T-helper 17 cell (primary cell): ENCODE measurements at places on chromosomes 11 and 22.

DNA sequence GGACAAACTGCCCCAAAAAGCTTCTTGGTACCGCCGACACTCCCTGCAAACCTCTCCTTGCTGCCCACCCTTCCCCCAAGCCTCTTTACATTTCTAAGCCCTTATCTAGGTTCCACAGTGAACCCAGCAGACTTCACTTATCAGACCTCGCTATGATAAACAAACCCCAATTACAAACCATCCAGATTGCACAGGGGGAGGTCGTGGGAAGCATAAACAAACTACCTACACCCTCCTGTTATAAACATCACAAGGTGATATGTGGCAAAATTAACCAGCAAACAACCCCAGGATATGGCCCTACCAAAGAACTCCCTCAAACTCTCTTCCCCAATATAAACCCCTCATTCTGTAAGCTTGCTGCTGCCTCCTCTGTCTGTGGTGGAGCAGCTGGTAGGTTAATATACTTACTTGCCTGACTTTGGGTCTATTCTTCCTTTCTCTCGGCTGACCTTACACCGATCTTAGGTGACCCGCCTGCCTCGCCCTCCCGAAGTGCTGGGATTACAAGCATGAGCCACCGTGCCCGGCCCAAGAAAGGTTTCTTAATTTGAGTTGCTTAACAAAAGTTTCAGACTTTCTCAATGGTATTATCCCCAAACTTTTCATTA lies 66.0 kb upstream of the TENM4 start:
- no peak for DNase-seq

DNA sequence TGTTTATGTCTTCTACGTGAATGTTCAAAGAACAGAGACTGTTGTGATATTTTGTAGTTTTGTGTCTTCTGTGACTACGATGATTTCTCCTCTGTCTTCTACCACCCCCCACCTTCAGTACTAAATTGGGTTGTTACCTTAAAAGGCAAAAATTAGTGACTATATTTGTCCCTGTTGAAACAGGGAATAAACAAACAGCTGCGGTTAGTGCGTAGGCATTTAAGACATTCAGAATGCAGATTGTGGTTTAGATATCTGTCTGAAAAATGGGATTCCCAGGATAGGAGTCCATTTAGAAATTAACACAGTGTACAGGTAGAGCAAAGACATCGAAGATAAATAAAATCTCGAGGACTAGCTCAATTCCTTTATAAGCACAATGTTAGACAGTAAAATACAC lies 15.6 kb upstream of the ARHGAP42 start:
- no peak for DNase-seq

- no peak for DNase-seq
These were observed 580 bp downstream of the DTX4 start for GRCh38 chr11:59172345-59173079.

DNA sequence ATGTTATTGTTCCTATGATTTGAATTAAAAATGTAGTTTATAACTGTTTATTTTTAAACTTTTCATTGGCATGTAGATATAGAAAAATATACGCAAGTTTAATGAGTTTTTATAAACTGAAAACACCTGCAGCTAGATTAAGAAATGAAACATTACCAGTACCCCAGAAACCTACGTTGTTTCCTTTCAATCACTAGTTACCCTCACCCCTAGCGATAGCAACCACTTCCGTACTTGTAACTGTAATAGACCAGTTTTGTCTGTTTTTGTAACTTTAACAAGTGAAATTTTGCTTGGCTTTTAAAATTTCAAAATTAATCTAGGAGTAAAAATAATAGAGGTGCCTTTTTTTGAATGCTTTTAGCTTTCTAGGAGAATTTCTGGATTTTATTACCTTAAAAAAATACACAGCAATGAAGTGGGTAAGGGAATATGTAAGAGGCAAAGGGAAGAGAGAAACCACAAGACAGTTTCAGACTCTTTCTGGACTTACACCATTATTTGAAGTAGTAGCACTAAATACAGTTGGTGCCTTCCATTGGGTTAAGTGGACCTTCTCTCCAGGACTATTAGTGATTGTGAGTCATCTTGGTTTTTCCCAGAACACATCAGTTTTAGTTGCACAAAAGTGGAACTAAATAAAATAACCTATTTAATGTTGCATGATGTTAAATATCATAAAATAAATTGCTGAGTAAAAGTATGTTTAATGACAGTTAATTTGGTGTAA lies 18.7 kb upstream of the NAT10 start:
- DNase-seq = no peak

DNA sequence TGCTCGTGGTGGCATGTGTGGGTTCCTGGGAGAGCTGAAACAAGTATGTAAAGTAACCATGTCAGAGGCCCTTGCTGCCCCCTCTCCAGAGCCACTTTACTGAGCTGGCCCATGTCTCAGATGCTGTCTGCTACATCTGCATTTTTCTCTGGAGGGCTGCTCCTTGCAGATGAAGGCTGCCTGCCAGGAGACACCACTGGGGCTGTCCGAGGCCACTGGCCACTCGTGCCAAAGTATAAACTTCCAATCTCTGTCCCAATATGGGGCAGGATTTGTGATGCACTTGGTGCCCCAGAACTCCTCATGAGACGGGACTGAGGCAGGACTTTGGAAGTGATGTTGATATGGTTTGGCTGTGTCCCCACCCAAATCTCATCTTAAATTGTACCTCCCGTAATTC lies 478.4 kb upstream of the B3GAT1 start:
- no peak for DNase-seq
